ENCODE measurements at places on chromosomes 1 and 21. TPM values are rescaled to one million over a fixed set of nuclear protein-coding genes. Genes with fewer than 3 reads are reported as not detected.

Gene ADORA3
- not detected for total RNA-seq

Gene SOX13
- 12.9 TPM for total RNA-seq

Gene FNDC10
- total RNA-seq: 3.1 TPM

Gene TBCE
- total RNA-seq: 29.3 TPM

Gene ZCCHC17
- total RNA-seq: 37.5 TPM

Gene HCN3
- total RNA-seq: 0.78 TPM

Gene OR2M3
- not detected for total RNA-seq

Gene CALML6
- total RNA-seq: under 0.01 TPM

Gene LHX8
- not detected for total RNA-seq

Gene CFHR2
- not detected for total RNA-seq

Gene PROX1
- 0.37 TPM for total RNA-seq

Gene IFI44
- total RNA-seq: 26.5 TPM

Gene TMEM240
- total RNA-seq: 3.1 TPM

Gene SYPL2
- total RNA-seq: 5.5 TPM

Gene KRTAP19-6
- total RNA-seq: not detected

Gene SIK1
- total RNA-seq: 0.39 TPM

Gene BTG2
- 9.9 TPM for total RNA-seq

Gene PRAMEF27
- total RNA-seq: not detected

Gene SPRR2A
- not detected for total RNA-seq

Gene SYCP1
- total RNA-seq: not detected

Gene FCMR
- not detected for total RNA-seq

Gene FAM131C
- under 0.01 TPM for total RNA-seq

Gene PAFAH2
- 10.0 TPM for total RNA-seq

Gene OLIG2
- not detected for total RNA-seq

Gene RHCE
- total RNA-seq: 0.20 TPM

Gene CD84
- total RNA-seq: under 0.01 TPM

Gene SAMD11
- 0.20 TPM for total RNA-seq

Gene KIAA1614
- total RNA-seq: 4.5 TPM

Gene CHI3L1
- total RNA-seq: 78.6 TPM

Gene MSH4
- 0.20 TPM for total RNA-seq

Gene BTG3
- 25.7 TPM for total RNA-seq

Gene CRNN
- total RNA-seq: not detected

All from subcutaneous preadipocyte (primary cell).